ENCODE measurements at places on chromosomes 7 and 10.

GRCh38 chr7:104341546-104341945 is 13.1 kb downstream of the LHFPL3 start:
- no peak for DNase-seq

DNA sequence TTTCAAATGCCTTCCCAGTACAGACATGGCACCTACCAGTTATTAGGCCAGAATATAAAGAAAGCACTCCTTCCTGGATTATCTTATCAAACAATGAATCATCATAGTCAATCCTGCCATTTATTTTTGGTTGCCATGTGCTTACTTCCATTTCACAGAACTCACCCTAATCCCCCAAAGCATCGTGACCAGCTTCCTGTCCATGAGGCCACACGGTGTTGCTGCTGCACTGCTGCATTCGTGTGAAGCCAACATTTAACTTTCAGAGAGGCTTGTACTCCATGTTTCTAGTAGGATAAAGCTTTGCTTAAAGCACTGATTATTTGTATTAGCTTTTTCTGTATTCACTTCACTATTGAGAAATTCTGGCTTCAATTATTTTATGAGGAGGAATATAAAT is 14.4 kb downstream of the COL28A1 start:
- DNase-seq = no peak

DNA sequence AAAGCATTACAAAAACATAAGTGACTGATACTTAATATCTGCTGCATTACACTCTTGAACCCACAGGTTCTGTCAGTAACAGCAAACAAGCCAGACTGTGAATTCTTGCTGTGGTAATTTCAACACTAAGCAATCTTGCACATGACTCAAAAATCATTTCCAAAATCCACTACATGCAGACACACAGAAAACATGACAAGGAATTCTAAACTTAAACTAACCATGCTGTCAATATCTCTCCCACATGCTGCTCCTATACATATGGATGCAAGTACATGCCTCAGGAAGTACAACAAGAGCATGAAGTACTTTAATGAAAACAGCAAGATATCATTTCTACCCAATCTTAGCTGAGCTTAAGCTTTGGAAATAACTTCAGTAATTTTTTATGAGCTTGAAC is 890.2 kb upstream of the KCND2 start:
- DNase-seq = no peak

- no peak for DNase-seq
Measured at GRCh38 chr7:38728145-38728544, 97.0 kb upstream of the AMPH start.

GRCh38 chr10:112271982-112272381 is 11.2 kb upstream of the TECTB start:
- DNase-seq = no peak

DNA sequence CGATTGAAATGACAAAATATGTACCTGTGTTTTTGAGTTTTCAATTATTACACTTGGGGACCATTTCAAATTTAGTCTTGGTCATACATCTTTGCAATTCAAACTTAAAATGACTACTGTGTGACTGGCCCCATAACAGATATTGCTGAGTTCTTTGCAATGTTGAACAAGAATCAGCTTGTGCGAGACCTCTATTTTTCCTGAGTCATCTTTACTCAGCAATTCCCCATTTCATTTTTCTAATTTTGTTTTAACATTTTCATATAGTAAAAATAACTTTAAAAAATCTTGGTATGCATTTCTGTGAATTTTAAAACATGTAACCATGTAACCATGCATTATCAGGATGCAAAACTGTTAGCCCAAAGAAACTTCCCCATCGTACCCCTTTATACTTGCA is 678.1 kb downstream of the ANKRD7 start:
- no peak for DNase-seq

DNA sequence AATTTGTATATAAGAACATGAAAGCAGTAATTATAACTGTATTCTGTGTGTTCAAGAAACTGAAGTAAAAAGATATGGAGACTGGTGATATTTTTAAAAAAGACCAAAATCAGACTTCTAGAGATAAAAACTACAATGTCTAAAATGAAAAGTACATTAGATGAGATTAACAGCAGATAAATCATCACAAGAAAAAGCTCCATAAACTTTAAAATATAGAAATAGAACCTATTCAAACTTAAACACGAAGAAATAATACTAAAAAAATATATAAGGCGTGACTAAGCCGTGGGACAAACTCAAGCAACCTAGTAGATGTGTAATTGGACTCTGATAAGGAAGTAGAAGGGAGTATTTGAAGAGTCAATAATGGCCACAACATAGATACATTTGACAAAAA is 189.1 kb upstream of the ZMIZ1 start:
- DNase-seq = no peak

GRCh38 chr10:110535958-110536891 is 31.3 kb upstream of the SMC3 start:
- DNase-seq = peak; percentile 81

DNA sequence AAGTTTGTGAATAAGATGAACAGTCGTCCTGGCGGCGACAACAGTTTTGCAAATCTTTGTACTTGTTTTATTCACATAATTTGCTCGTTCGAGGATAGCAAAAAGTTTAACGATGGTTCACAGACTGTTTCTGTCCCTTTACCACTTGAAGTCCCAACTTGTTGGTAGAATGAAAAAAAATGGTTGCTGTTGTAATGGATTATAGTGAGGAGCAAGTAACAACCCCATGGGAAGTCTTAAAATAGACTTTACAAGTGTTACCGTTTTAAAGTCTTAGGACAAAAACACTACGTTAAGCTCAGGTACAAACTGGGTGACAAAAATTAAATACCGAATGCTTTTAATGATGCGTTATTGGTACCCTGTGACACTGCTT is 589 bp downstream of the LSM8 start:
- DNase-seq = no peak

GRCh38 chr7:25026156-25026555 is 46.2 kb upstream of the OSBPL3 start:
- DNase-seq = no peak

DNA sequence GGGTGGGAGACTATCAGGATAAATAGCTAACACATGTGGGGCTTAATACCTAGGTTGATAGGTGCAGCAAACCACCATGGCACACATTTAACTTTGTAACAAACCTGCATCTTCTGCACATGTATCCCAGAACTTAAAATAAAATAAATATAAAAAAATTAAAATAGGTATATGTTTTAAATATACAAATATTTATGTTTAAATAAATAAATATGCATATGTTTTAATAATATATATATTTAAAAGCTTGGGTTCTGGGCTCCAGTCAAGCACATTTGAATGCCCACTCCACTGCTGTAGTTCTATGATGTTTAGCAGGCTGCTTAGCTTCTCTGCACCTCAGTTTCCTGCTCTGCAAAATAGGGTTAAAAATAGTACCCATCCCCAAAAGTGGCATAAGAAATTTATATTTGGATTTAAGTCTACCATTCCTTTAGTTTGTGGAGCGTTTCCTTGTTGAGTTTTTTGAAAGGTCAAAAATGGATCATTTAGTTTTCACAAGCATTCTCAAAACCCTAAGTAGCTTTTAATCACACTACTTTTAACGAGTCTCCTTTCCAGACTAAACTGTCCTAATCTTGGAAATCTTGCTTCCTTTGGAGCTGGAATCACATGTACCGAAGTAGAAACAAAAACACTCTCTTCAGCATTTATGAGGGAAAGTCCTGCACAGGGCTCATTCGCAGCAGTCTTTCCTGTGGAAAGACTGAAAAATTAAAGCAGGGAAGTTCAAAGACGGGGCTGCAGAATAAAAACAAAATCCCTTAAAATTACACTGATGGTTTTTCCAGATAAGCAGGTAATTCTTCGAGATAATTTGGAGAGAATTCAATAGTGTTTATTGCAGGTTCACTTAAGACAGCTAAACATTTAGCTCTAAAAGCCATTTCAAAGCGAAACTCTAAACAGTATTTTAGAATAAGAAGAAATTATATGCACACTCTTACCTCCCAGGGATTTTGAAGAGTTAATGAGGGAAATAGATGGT is 111.7 kb upstream of the LYZL1 start:
- DNase-seq = no peak

DNA sequence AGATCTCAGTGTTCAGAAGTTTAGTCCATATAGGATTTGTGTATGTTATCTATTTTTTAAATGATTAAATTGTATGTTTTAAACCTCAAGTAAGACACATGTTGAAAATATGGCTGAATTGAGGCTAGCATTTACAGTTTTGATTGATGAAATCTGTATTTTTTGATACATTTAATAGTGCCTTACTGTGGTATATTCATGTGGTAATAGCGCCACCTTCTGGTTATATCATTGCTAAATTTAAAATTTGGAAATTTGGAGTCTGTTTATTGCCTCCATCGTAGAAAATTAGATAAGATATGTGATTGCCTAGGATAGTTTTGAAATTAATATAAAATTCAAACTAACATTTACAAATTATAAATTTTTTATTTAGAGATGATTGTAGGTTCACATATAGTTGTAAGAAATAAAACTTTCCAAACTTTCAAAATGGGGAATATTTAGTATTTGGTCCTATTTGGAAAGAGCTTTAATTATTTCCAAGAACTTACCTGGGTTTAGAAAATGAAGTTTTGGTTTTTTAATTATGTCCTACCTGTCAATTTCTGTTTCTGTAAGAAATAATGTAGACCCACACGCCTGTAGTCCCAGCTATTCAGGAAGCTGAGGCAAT is 19.1 kb upstream of the ARMS2 start:
- no peak for DNase-seq

GRCh38 chr7:94129443-94130140 is 125.4 kb upstream of the BET1 start:
- no peak for DNase-seq

DNA sequence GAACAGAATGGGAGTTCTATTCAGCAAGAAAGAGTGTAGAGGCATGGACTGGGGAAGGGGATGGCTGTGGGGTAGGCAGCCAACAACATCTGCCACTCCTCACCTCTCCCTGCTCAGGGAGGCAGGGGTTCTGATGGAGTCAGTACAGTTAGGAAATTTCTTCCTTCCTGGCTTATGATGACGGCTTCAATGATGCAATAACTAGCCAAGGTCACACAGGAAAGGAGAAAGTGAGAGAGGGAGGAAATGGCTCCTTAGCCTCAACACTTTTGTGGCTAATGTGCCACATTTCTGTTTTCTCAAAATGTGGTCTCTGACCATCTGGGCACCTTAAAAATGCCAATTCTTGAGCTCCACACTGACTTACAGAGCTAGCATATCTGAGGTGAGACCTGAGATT is 79.3 kb upstream of the PDZD8 start:
- no peak for DNase-seq

- no peak for DNase-seq
Measured at GRCh38 chr10:82358486-82359099, 483.6 kb downstream of the NRG3 start.

- no peak for DNase-seq
Measured at GRCh38 chr7:12730523-12730922, 43.1 kb downstream of the ARL4A start.
